Suppressor macrophage treated with lipopolysaccharide for 4 hours (primary cell): ENCODE measurements at places on chromosomes 1 and 21.

DNA sequence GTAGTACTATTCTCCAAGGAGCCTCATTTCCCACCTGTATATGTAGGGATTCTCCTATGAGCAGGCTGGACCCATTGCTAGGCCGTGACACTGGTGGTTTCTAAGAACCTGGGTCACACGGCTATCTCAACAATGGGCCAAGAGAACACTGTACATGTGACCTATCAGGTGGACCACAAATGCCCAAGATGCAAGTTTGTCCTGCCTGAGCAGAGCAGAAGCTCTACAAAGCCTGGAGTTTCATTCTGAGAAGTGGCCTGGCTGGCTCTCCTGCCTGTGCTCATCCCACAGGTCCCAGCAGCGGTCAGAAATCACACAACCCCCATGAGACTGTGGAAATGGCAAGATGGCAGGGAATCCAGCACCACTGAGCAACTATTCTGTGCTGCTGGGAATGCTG, 17.2 kb downstream of the THEMIS2 start:
- DNase-seq, result no peak

DNA sequence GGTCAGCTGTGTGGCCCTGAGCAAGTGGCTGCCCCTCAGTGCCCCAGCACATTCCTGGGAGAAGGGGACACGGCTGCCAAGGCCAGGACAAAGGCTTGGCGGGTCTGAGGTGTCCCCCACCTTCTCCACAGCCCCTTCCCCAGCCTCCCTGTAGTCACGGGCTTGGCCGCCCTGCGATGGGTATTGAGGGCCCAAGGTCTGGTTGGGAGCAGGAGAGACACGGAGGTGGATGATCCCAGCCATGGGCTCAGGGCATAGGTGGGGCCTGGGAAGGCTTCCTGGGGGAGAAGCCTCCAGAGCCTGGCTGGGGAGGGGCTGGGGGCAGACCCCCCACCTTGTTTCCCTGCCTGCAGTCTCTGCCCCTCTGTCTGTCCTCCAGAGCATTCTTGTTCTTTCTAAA, 27.0 kb downstream of the TTC39A start:
- no peak for DNase-seq

DNA sequence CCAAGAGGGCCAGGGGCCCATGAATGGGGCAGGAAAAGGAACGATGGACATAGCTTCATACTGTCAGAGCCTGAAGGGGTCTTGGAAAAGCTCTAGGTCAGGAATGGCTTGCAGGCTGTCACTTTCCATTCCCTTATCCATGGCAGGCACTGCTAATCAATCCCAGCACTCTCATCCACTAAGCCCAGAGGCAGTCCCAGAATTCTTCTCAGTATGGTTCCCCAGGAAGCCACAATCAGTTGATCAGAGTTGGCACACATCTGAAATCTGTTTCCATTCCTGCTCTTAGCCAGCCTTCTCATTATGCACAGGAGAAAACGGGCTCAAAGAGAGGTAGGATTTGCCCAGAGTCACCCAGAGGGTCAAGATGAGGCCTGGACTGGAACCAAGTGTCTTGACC, 65.7 kb downstream of the LACTBL1 start:
- DNase-seq, result no peak

GRCh38 chr1:192066202-192066601, 92.1 kb upstream of the RGS18 start:
- no peak for DNase-seq

GRCh38 chr1:185534801-185535200, 199.4 kb upstream of the HMCN1 start:
- peak; percentile 89 for DNase-seq

DNA sequence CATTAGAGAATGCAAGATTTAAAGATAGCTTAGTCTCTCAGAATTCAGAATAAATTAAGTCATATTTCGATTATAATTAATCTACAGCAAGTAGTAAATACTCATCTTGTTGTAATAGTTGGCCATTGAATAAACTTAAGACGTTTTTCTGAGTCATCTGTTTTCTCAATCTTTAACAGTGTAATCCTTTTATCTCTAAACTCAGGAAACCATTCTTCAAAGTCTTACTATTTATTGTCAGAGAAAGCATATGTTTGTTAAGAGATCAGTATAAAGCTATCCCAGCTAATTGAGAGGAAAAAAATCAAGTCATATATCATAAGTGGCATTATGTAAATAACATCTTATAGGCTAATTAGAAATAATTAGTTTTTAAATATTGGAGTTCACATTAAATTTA, 201.2 kb upstream of the ADAMTS5 start:
- no peak for DNase-seq

DNA sequence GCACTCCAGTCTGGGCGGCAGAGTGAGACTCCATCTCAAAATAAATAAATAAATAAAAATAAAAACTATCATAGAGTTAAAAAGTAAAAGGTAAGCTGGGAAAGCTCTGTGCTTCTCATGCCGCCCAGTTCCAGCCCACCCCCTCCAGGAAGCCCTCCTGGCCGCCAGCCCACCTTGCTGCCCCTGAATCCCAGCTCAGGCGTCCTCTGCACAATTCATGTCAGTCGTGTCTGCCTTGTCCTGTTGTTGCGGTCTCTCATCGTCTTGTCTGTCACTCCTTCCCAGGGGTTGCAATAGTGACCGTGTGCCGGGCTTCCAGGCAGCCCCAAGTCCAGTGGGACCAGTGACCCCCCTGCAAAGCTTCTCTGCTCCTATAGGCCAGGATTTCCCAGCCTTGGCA, 44.1 kb downstream of the RSPH1 start:
- DNase-seq, result no peak

GRCh38 chr1:116755681-116756080, 1.5 kb downstream of the CD2 start:
- DNase-seq, result no peak

DNA sequence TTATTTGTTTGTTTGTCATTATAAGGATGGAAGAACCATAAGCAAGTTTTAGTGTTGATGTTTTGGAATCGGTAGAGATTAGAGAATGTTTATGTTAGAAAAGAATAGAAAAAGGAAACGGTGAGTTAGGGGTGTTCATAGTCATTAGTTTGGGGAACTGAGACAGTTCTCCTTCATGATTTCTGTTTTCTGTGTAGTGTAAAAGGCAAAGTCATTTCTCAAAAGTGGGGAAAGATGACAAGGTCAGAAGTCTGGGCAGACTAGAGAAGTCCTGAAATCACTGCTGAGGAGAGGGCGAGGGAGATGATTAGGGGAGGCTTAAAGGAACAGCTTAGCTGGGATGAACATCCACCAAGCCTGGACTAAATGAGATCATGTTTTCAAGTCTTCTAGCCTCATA, 498.9 kb downstream of the TTLL7 start:
- no peak for DNase-seq

DNA sequence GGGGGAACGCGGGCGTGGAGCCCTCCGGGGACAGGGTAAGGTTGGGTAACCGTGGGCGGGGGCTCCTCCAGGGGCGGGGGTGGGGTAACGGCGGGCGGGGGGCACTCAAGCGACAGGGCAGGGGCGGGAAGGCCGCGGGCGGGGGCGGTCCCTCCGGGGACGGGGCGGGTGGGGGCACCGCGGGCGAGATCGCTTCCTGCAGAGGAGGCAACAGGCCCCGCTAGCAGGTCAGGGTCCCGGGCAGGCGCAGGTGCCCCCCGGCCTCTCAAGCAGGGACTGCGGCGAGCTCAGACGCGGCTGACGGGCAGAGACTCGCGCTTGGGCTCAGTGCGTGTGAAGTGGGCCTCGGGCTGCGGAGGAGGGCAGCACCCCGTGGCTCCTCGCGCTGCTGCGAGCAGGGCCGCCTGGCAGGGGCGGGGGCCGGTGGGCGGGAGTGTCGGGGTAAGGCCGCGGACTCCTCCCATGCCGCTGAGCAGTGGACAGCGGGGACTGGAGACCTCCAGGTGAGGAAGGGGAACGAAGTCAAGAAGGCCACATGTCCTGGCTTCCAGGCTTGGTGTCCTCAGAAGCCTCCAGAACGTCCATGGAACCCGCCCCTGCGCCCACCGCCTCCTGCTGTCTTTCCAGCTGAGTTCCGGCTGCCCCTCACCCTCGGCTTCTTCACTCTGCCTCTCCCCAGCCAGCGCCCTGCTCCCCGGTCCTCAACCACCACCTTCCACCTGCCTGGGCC, 627 bp upstream of the GNB1 start:
- DNase-seq, result peak; percentile 52

- DNase-seq, result no peak
Observed at GRCh38 chr1:214953901-214954616, 128.5 kb upstream of the KCNK2 start.

DNA sequence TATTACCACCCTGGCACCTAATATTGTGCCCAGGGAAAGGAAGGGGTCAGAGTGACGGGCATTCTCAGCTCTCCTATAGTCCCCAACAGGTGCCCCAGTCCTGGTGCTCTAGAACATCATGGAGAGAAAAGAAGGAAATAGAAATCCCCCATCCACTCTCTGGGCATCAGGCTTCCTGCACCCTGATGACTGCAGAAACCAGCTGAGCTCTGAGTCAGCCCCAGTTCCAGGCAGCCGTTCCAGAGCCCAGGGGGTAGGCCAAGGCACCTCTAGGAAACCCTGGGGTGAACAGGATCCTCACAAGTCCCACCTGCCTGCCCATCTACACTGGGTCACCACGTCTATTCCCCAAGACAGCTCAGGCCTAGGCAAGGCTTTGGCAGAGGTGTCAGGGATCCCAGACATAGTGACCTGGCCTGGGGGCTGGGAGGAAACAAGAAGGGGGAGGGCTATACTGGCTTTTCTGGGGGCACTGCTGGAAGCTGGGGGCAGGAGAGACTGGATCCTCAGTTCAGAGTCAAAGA, 709 bp downstream of the NECTIN4 start:
- DNase-seq, result peak; percentile 85

DNA sequence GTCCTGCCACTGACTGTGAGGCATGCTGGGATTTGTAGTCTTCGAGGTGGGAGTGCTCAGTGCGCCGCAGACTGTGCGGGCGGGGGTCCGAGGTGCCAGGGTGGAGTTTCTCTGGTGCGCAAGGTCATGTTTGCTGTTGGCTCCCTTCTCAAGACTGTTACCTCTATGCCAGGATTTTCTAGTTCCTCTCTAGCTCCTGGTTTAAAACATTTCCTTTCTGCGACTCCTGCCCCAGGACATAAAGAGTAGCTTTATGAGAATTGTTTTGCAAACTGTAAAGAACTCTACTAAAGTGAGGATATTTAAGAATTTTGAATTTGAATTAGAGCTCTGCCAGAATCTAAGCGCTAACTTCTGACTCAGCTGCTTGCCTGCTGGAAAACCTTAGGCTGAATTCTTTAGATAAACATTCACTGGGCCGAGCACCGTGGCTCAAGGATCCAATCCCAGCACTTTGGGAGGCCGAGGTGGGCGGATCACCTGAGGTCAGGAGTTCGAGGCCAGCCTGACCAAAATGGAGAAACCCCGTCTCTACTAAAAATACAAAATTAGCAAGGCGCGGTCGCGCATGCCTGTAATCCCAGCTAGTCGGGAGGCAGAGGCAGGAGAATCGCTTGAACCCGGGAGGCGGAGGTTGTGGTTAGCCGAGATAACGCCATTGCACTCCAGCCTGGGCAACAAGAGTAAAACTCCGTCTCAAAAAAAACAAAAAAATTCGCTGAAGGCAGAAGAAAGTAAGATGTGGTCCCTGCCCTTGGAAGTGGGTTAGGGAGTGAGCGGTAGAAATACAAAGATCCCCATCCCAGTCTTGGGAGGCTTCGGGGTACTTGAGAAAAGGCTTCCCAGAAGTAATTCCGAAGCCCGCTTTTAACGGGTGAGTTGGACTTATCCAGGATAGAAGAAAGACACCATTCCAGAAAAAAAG, 992 bp upstream of the USP48 start:
- DNase-seq, result no peak

DNA sequence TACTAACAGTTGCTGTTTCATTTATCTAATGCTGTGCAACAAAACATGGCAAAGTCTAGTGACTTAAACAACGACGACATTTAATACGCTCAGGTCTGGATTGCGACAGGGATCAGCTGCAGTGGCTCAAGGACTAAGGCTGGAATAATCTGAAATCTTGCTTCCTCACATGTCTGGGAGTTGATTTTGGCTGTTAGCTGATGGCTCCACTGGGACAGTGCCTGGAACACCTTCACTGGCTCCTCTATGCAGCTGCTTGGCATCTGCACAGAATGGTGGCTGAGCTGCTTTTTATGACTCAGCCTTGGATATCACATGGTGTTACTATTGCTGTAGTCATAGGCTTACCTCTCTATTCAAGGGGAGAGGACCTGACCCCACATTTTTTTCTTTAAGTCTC, 24.0 kb upstream of the BTG3 start:
- no peak for DNase-seq

DNA sequence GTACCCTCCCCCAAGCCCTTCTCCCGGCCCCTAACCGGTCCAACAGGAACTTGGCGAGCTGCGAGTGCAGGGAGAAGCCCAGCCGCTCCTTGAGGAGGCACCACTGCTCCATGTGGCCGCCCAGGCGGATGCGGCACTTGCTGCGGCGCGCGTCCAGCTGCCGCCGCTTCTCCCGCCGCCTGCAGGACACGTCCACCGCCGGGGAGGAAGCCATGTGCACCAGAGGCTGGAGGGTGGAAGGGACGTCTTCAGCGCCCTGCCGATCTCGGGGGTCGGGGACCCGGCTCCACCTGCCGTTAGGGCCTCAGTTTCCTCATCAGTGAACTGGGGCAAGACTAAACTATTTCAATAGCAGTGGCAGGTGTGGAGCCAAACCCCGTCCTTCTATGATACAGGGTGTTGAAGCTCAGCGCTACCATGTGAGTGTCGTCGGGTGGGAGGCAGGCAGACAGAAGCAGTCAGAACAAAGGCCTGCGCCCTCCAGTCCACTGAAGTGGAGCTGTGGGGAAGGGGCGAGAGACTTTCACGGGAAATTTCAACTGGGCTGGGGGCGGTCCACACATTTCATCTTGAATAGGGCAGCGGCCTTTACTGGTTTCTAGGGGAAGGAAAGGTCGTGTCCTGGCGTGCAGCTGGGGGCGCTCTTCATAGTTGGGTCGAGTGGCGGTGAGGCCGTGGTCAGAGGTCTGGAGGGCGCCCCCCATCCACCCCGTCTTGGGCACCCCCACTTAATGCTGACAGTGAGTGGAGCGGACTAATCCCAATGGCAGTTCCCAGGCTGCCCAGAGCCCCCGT, 592 bp downstream of the ZNF692 start:
- peak; percentile 70 for DNase-seq

- DNase-seq, result no peak
Observed at GRCh38 chr1:210625715-210626114, 297.0 kb downstream of the HHAT start.

DNA sequence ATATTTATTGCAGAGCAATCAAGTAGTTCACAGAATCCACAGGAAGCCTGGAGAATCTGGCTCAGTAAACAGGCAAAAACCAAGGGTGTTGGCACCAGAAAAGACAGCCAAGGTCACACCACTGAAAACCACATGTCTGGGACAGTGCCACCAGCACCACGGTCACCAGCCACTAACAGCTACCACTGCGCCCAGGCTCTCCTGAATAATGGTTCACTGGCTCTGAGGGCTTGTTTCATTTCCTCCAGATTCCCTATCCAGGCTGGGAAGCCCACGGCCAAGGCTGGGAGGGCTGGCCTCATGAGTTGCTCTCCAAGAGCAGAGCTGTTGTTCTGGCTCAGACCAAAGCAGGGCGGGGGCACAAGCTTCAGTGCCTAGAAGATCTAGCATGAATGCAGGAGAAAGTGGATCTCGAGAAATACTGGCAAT, 54.5 kb upstream of the PTGFRN start:
- no peak for DNase-seq
